ENCODE measurements at places on chromosomes 12 and 14.

DNA sequence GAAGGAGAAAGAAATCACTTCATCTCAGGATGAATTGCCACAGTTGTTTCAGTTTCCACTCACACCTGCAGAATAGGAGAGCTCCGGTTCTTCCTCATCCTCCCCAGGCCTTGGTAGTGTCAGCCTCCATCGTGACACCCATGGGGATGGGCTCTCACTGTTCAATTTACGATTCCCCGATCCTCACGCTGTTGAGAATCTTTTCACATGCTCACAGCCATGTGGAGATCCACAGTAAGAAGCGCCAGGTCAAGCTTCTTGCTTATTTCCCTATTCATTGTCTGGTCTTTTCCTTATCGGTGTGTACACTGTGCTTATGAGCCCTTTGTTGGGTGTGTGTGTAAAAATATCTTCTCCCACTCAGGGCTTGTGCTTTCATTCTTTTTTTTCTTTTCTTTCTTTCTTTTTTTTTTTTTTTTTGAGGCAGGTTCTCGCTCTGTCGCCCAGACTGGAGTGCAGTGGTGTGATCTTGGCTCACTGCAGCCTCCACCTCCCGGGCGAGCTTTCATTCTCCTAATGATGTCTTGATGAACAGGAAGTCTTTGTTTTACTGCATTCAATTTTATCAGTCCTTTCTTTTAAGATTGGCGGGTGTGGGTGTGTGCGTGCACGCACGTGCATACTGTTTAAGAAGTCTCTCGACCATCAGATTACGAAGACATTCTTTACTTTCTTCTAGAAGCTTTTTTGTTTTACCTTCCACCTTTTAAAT, 21.5 kb downstream of the RIN3 start:
- DNase-seq, result no peak

DNA sequence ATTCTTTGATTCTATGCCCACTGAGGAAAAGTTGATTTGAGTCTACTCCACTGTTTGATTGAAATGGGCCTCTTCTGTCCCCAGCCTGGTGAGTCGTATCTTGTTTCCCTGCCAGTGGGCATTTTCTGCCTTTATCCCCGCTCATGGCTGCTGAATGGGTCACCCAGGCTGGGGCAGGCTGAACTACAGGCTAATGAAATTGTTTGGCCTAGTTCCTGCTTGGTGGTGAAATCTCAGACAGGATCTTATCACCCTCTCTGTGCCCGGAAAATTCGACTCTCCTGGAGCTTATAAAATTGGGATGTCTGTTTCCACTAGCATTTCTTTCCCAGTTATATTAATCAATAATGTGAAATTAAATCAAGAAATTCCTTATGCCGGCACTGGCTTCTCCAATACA, 65.0 kb downstream of the CHST11 start:
- DNase-seq, result no peak

DNA sequence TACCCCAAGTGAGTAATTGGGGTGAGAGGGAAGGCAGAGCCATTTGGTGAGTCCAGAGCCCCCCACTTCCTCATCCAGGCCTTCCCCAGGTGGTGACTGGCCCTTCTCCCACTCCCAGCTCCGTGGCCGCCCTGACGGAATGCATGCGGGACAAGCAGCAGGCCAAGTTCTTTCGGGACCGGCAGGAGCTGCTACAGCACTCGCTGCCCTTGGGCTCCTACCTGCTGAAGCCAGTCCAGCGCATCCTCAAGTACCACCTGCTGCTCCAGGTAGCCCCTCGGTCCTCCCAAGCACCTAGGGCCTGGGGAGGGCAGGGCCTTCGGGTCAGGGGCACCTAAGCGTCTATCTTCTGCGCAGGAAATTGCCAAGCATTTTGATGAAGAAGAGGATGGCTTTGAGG, 26.5 kb downstream of the PLEKHG3 start:
- no peak for DNase-seq

GRCh38 chr12:92472201-92472600, 230.6 kb upstream of the PLEKHG7 start:
- no peak for DNase-seq

DNA sequence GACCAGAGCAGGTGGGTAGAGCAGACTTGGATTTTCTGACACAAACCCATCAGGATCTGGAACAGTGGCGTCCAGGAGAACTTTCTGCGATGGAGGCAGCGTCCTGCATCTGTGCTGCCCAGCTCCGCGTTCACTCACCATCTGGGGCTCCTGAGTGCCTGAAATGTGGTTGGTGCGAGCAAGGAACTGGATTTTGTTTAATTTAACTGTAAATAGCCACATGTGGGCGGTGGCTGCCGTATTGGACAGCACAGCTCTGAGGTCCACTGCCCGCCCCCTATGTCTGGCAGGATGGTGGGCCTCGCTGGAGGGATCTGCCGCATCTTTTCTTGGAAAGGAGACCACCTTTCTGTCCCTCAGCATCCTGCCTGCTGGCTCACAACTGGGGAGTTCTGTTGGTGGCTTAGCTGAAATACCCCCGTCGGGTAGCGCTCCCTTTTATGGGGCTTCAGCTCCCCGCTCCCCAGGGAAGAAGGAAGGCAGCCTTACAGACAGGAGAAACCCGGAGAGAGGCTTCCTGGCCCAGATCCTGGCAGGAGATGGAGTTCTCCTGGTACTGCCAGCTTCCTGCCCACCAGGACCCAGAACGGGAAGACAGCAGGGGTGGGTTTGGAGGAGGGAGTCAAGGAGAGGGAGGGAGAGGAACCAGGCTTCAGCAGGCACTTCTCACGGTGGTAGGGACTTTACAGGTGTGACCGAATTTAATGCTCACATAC, 184.9 kb upstream of the PRMT8 start:
- no peak for DNase-seq
